Hepatocyte (in vitro differentiated cells): ENCODE measurements at places on chromosomes 1 and 21. TPM values are rescaled to one million over a fixed set of nuclear protein-coding genes. Genes with fewer than 3 reads are reported as not detected.

AQP10 gene
- total RNA-seq = 0.96 and 2.0 TPM in 2 replicates

CD52 gene
- total RNA-seq = 1.2 and 8.1 TPM in 2 replicates

GRCh38 chr21:41222247-41223068 lies 54.5 kb downstream of the BACE2 start:
- no peak overlapping the region for H3K27ac ChIP-seq
- H3K27me3 ChIP-seq = no peaks in the 10 kb centered on the region
- DNase-seq = no peak
- H3K4me3 ChIP-seq = no peak overlapping the region
- H3K36me3 ChIP-seq = no peaks in the 10 kb centered on the region

DNA sequence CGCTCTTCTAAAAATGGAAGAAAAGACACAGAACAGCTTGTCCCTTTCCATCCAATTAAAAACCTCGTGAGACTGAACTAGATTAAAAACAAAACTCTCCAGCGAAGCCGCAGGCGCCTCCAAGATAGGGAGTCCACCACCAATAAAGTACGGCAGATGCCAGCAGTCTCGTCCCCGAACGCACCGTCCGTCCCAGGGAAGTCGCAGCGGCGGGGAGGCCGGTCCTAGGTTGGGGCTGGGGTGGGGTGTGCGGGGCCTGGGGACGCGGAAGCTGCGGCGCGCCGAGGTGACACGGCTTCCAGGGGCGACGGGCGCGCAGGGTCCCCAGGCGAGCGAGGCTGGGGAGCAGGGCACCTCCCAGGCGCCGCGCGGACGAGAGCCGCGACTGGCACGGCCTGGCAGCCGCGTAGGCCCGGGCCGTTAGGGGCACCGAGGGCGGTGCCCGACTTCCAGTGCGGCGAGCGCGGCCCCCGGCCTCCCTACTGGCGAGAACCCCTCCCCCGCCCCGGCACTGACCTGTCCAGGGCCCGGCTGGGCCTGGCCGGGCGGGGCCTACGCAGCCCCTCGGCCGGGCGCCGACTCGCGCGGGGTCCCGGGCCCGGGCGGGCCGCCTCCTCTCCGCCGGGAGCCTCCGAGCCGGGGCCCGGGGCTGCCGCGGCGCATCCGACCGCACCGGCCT lies 28.3 kb upstream of the A3GALT2 start:
- H3K4me1 ChIP-seq = peaks cover 47% of the 10 kb centered on the region
- H3K27ac ChIP-seq = peak overlapping the region; percentile 96
- no peaks in the 10 kb centered on the region for H3K36me3 ChIP-seq
- no peaks in the 10 kb centered on the region for H3K27me3 ChIP-seq

HRNR gene
- total RNA-seq = not detected in 2 replicates

NPL gene
- 6.4 and 10.2 TPM in 2 replicates for total RNA-seq

- H3K4me3 ChIP-seq = peak overlapping the region; percentile 33
- no peaks in the 10 kb centered on the region for H3K4me1 ChIP-seq
- H3K27me3 ChIP-seq = peaks cover 29% of the 10 kb centered on the region
- DNase-seq = no peak
Observed at GRCh38 chr1:39490596-39491145, 765 bp upstream of the BMP8A start.

CD164L2 gene
- total RNA-seq = not detected in 2 replicates

TBX15 gene
- total RNA-seq = 3.8 and 5.1 TPM in 2 replicates

- H3K4me1 ChIP-seq = peaks cover 35% of the 10 kb centered on the region
- H3K36me3 ChIP-seq = no peaks in the 10 kb centered on the region
- no peaks in the 10 kb centered on the region for H3K27me3 ChIP-seq
- H3K27ac ChIP-seq = peak overlapping the region; percentile 87
- H3K4me3 ChIP-seq = no peak overlapping the region
Observed at GRCh38 chr1:155981266-155982088, 3.1 kb upstream of the ARHGEF2 start.

- DNase-seq = no peak
- H3K4me1 ChIP-seq = no peaks in the 10 kb centered on the region
- no peak overlapping the region for H3K4me3 ChIP-seq
- H3K36me3 ChIP-seq = no peaks in the 10 kb centered on the region
- H3K27ac ChIP-seq = no peak overlapping the region
Observed at GRCh38 chr1:13737398-13737797, 37.4 kb downstream of the PRDM2 start.

TFF3 gene
- 84.4 and 92.0 TPM in 2 replicates for total RNA-seq

GRCh38 chr1:55725378-55725777 lies 510.2 kb upstream of the USP24 start:
- no peak overlapping the region for H3K4me3 ChIP-seq
- peaks cover 4% of the 10 kb centered on the region for H3K4me1 ChIP-seq
- no peaks in the 10 kb centered on the region for H3K36me3 ChIP-seq
- no peaks in the 10 kb centered on the region for H3K27me3 ChIP-seq
- DNase-seq = no peak

DNA sequence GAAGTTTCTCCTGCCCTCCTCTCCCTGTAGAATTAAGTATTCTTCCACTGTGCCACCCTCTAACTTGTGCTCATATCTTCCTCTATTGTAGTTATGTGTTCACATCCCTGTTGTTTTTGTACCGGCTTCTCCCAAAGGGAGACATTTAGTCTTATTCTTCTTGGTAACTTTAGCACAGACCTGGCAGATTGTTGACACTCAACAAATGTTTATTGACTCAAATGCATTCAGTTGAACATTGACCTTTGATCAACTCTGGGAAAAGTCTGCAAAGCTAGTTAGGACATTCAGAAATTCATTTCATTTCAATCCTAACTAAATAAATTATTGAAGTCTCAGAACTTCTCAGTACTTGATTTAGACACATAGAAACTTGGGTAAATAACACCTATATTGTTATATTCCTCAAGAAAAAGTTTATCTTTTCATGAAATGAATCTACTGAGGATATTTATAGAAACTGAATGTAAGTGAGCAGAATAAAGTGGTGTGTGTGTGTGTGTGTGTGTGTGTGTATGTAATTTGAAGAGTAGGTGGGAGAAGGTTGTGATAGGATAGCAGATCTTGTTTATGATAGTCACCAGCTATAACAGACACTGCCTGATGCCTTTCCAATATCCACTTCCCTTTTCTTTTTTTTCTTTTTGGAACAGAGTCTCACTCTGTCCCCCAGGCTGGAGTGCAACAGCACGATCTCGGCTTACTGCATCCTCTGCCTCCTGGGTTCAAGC lies 872.4 kb upstream of the CXADR start:
- no peaks in the 10 kb centered on the region for H3K36me3 ChIP-seq
- H3K27ac ChIP-seq = no peak overlapping the region
- no peaks in the 10 kb centered on the region for H3K4me1 ChIP-seq
- no peaks in the 10 kb centered on the region for H3K27me3 ChIP-seq
- H3K4me3 ChIP-seq = no peak overlapping the region
- DNase-seq = no peak

DNA sequence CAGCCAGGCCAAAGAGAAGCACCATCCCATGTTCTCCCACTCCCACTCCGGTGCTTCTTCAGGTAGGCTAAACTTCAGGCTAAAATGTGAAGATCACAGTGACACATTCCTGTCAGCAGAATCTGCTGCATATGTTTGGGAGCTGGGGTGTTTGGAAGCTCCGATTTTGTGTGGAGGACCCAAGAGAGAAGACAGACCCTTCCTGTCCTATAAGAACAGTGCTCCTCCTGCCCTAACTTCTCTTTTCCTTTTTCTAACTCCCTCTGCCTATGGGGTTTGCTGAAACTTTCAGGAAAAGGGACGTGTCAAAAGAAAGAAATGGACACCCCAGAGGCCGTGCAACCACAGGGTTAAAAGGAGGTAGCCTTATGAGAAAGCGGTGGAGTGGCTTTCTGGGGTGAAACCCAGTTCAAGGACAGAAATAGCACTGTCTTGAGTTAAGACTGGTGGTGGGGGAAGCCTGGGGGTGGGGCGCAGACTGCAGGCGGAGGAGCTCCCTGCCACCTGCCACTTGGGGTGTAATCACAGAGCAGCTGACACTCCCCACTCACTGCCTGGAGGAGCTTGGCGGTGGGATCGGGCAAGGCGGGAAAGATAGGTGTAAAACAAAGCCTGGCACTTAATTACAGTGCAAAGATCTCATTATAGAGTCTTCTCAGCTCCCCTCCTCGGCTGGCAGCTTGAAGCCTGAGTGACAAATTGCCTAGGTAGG lies 645 bp upstream of the TLR5 start:
- peak overlapping the region; percentile 56 for H3K27ac ChIP-seq
- no peaks in the 10 kb centered on the region for H3K36me3 ChIP-seq
- peaks cover 13% of the 10 kb centered on the region for H3K4me1 ChIP-seq

DNA sequence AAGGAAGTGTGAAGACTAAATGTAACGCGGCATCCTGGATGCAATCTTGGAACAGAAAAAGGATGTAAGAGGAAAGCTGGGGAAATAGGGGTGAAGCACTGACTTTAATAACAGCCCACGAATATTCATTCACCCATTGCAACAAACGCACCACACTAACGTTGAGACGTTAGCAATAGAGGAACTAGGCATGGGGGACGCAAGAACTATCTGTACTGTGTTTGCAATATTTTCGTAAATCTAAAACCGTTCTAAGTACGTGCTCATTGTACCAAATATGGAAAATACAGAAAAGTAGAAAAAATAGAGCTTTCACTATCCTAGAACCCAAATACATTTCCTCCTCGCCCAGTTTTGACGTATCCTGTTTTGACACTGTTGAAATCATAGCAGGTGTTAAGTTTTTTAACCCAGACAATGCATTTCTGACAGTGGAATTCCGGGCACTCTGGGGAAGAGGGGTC lies 3.9 kb downstream of the LAPTM5 start:
- no peaks in the 10 kb centered on the region for H3K36me3 ChIP-seq
- H3K27ac ChIP-seq = no peak overlapping the region
- DNase-seq = no peak
- peaks cover 2% of the 10 kb centered on the region for H3K27me3 ChIP-seq
- no peaks in the 10 kb centered on the region for H3K4me1 ChIP-seq
- no peak overlapping the region for H3K4me3 ChIP-seq

DNA sequence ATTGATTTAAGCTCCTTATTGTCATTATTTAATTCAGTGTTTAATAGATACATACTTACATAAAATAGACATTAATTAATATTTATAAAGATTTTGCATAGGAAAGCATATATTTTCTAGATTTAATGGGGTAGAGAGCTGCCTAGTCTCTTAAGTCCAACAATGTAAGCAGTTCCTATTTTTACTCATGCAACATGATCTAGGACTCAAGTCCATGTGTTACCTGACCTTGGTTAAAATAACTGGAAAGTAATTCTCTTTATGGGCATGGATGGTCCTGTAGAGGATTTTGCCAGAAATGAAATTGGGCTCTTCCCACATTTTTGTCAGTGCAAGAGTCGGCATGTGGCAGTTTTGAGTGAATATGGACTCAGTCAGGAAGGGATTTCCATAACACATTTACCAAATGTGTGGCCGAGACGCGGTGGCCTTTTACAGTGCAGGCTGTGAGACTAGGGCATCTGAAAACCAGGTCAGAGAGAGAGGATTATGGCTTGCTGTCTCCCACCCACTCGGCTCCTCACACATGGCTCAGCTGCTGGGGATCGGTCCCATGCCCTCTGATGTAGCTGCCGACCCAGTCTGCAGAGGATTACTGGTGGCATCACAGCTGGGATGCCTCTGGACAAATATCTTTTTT lies 6.2 kb upstream of the KIF1B start:
- DNase-seq = no peak
- no peaks in the 10 kb centered on the region for H3K4me1 ChIP-seq
- no peaks in the 10 kb centered on the region for H3K36me3 ChIP-seq

GRCh38 chr1:89064632-89065031 lies 376 bp downstream of the GBP1 start:
- no peaks in the 10 kb centered on the region for H3K36me3 ChIP-seq
- no peak for DNase-seq
- H3K27ac ChIP-seq = peak overlapping the region; percentile 69
- H3K27me3 ChIP-seq = no peaks in the 10 kb centered on the region

GRCh38 chr1:48039088-48040054 lies 42.2 kb upstream of the TRABD2B start:
- DNase-seq = peak; percentile 41
- no peak overlapping the region for H3K27ac ChIP-seq
- H3K4me3 ChIP-seq = no peak overlapping the region
- no peaks in the 10 kb centered on the region for H3K27me3 ChIP-seq
- peaks cover 16% of the 10 kb centered on the region for H3K4me1 ChIP-seq

DNA sequence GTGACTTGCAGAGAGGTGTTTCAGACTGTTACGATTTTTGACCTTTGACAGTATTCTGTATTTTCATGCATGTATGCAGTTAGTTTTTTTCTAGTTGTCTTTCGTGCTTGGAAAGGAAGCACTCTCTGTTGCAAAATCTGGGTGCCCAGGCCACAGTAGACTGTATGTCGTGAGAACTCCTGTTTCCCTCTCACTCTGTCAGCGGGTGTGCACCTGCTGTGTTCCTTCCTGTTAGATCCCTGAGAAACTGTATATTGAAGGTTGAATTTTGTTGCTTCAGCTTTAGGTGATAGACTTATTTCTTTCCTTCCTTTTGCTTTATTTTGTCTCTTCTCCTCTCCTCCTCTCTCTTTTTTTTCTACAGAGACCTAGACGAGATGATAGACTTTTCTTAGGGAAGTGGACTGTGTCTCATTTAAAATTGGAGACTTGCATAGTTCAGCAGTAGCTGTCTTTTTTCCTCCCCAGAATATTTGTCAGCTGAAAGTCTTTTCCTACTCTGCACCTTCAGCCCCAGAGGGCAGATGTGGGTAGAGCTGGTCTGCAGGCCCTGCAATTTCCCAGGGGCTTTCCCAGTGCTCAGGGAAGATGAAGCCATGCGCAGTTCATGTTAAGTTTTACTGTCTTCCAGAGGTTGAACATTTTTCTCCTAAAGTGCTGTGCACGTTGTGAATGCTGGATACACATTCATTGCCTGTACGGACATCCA lies 1.4 kb downstream of the TRAPPC10 start:
- peak; percentile 30 for DNase-seq
- peak overlapping the region; percentile 78 for H3K4me3 ChIP-seq
- H3K27ac ChIP-seq = peak overlapping the region; percentile 98
- peaks cover 18% of the 10 kb centered on the region for H3K4me1 ChIP-seq
- H3K36me3 ChIP-seq = no peaks in the 10 kb centered on the region

TMEM51 gene
- total RNA-seq = 23.7 and 24.0 TPM in 2 replicates

DNA sequence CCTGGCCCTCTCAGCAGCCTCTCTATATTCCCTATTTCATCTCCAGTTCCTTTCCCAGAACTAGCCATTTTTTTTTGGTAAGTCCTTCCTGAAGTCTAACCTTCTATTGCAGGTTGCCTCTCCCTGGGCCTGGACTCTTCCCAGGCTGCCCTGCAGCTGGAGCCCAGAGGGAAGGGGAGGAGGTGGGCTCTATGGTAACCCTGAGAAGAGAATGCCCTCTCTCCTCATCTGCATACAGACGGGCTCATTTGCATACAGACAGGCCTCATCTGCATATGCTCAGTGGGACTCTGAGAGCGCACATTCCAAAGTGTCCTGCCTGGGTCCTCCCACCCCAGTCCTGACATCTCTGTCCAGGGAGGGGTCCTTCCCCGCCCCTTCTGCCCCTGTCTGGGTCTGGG lies 32.7 kb downstream of the RHBG start:
- no peak overlapping the region for H3K4me3 ChIP-seq
- H3K27ac ChIP-seq = no peak overlapping the region
- no peaks in the 10 kb centered on the region for H3K4me1 ChIP-seq
- no peak for DNase-seq
